ENCODE measurements at places on chromosomes 5 and 9. TPM values are rescaled to one million over a fixed set of nuclear protein-coding genes. Genes with fewer than 3 reads are reported as not detected.

GDNF gene
- 13.5 TPM for polyA plus RNA-seq

GADD45G gene
- polyA plus RNA-seq, result 2.8 TPM

FYB1 gene
- 3.4 TPM for polyA plus RNA-seq

CFAP157 gene
- 3.8 TPM for polyA plus RNA-seq

RICTOR gene
- polyA plus RNA-seq, result 28.0 TPM

CDH12 gene
- polyA plus RNA-seq, result 6.9 TPM

PCDHB3 gene
- 4.7 TPM for polyA plus RNA-seq

PRRC2B gene
- polyA plus RNA-seq, result 198 TPM

NXNL2 gene
- 2.9 TPM for polyA plus RNA-seq

C9orf153 gene
- 0.20 TPM for polyA plus RNA-seq

PCDHGA4 gene
- polyA plus RNA-seq, result 3.1 TPM

CLIC3 gene
- 1.2 TPM for polyA plus RNA-seq

FOXD4L4 gene
- not detected for polyA plus RNA-seq

TOR1B gene
- polyA plus RNA-seq, result 22.2 TPM

LOX gene
- 40.7 TPM for polyA plus RNA-seq

LRRC70 gene
- polyA plus RNA-seq, result 5.5 TPM

LCN15 gene
- polyA plus RNA-seq, result not detected

DCAF10 gene
- 27.4 TPM for polyA plus RNA-seq

OLFM1 gene
- 4.2 TPM for polyA plus RNA-seq

CEP78 gene
- polyA plus RNA-seq, result 33.9 TPM

COL27A1 gene
- 38.2 TPM for polyA plus RNA-seq

PCDHA6 gene
- 0.44 TPM for polyA plus RNA-seq

MAMDC2 gene
- 7.2 TPM for polyA plus RNA-seq

C9orf50 gene
- polyA plus RNA-seq, result 0.88 TPM

AGXT2 gene
- polyA plus RNA-seq, result 49.2 TPM

PCAT7 gene
- polyA plus RNA-seq, result 0.41 TPM

TEX48 gene
- polyA plus RNA-seq, result not detected

TOR4A gene
- polyA plus RNA-seq, result 10.0 TPM

NR4A3 gene
- 0.35 TPM for polyA plus RNA-seq

PCDHGB3 gene
- polyA plus RNA-seq, result 1.7 TPM

CARD9 gene
- 2.7 TPM for polyA plus RNA-seq

DCANP1 gene
- 0.06 TPM for polyA plus RNA-seq

SLC34A3 gene
- 4.7 TPM for polyA plus RNA-seq

ANKRD31 gene
- 0.48 TPM for polyA plus RNA-seq

PCDHAC1 gene
- 0.16 TPM for polyA plus RNA-seq

PCDHA8 gene
- polyA plus RNA-seq, result 0.06 TPM

PCDHGC4 gene
- polyA plus RNA-seq, result 3.1 TPM

PCDHA9 gene
- polyA plus RNA-seq, result not detected

MIGA2 gene
- 19.0 TPM for polyA plus RNA-seq

PLAC8L1 gene
- 0.57 TPM for polyA plus RNA-seq

MYOZ3 gene
- 5.4 TPM for polyA plus RNA-seq

FOXI1 gene
- polyA plus RNA-seq, result 7.9 TPM

PCDH12 gene
- 16.5 TPM for polyA plus RNA-seq

TAF1L gene
- 0.10 TPM for polyA plus RNA-seq

OR1Q1 gene
- not detected for polyA plus RNA-seq

SLC45A2 gene
- polyA plus RNA-seq, result 0.40 TPM

PCA3 gene
- 1.3 TPM for polyA plus RNA-seq

Data from right renal pelvis (tissue), 4 donors.